Stimulated activated CD8-positive, alpha-beta memory T cell treated with anti-CD3 and anti-CD28 coated beads, Interleukin-15, amount 100 ng/mL, for 1 hour (primary cell): ENCODE measurements at places on chromosomes 2 and 18.

DNA sequence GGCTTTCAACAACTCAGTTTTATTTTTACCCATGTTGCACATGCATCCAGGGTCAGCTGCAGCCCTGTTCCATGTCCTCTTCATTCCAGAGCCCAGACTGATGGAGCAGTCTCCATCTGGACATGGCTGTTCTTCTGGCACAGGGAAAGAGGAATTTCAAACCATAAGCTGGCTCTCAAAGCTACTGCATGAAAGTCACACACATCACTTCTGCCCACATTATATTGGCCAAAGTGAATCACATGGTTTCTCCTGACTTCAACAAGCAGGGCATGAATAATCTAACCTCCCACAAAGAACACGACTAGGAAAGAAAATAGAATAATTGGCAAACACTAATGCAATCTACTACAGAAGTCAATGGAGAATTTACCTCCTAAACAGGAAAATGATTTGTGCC is 94.2 kb downstream of the FTCDNL1 start:
- DNase-seq = no peak

- no peak for DNase-seq
Observed at GRCh38 chr2:238821391-238821790, 26.5 kb upstream of the TWIST2 start.

DNA sequence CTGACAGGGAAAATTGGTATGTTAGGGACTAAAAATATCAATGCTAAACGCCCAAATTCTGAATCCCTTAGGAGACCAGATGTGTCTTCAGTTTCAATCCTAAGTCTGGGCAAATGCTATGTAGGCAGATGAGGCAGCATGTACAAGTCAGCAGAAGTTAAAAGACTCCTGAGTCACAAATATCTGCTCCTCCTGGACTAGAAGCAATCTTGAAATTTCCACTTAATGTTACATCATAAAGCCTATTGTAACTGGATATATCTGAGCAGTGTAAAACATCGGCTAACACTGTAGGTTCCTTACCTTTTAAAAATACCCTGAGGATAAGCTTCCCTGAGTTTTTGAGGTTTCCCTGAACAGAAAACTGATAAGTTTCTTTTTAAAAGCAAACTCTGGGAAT is 1087.6 kb upstream of the PIK3C3 start:
- DNase-seq = no peak

DNA sequence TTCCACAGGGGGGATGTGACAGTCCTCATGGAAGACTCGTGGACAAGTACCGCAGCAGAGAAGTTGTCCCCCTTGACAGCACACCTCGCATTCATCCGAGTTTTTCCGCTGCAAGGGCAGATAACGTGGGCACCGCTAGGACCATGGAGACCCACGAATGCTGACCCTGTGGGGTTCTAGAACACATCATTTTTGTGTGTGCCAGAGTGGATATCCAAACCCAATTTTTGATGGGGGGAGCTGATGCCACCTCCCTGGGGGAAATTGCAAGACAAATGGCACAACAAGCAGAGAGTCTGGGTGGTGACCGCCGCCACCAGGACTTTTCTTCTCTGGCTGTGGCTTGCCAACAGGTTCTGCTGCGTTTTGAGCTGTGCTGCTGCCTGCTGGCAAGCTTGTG is 46.9 kb downstream of the SP110 start:
- DNase-seq = no peak

- DNase-seq = no peak
Observed at GRCh38 chr2:119826370-119826961, 66.7 kb downstream of the PTPN4 start.

DNA sequence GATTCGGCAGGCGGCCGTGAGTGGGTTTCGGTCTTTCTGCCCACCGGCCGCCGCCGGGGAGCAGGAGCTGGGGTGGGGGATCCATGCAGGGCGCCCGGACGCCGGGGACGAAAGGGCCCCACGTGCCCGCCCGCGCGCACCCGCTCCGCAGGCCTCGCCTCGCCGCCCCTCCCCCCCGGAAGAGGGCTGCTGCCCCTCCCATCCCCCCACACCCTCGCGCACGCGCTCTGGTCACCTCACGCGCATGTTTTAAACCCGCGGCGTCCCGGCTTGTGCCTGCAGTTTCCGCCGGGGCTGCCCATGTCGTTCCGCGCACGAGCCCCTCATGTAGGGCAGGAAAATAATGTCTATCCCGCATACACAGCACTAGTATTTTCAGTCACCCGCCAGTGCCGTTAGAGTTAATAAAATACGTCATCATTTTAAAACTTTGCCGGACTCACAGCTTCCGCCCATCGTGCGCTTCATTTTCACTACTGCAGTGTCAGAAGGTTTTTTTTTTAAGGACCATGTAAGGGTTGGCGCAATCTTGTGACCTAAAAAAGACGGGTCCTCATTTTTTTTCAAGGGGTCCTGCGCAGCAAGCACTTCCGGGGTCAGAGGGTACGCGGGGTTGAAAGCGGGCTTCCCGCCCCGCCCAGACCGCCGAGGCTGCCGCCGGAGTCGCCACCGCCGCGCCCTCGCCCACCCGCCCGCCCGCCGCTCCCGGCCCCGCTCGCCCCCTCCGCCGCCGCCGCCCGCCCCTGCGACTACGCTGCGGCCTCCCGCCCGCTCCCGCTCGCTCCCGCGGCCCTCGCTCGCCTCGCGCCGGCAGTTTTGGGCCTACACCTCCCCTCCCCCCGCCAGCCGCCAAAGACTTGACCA is at the start of gene PCBP1:
Gene PCBP1, plus strand, starts transcription at position 640 of the 864 bp plus-strand sequence. CDS start 267 bp downstream, outside the sequence.
- DNase-seq = peak; percentile 97

DNA sequence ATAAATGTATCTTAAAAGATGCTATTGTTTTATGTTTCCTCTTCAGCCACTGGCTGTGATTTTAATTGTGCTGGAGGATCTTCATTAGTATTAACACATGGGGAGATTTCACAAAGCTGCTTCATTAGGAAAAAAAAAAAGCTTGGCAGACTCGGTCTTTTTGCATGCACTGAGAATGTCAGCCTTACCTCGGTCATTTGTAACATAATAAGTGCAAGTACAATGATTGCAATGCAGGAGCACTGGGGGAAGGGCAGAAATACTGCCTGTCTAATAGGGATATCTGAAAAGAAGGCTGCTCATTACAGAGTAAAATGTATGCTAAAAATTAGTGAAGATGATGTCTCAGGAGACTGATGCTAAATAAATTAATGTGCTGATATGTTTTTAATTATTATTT is 1.3 kb upstream of the BAZ2B start:
- DNase-seq = no peak

GRCh38 chr18:70273021-70273420 is 15.8 kb upstream of the SOCS6 start:
- no peak for DNase-seq

- DNase-seq = no peak
Observed at GRCh38 chr2:46827274-46828134, 88.1 kb downstream of the MCFD2 start.

- DNase-seq = no peak
Observed at GRCh38 chr2:106800976-106801655, 84.9 kb downstream of the ST6GAL2 start.

GRCh38 chr2:165544897-165545296 is 75.4 kb downstream of the CSRNP3 start:
- no peak for DNase-seq

- DNase-seq = no peak
Observed at GRCh38 chr18:41444943-41445342, 510.1 kb upstream of the PIK3C3 start.
